Coronary artery (tissue), 2 donors: ENCODE measurements at places on chromosomes 5 and 9.

GRCh38 chr9:7982907-7983306, 183.3 kb upstream of the DMAC1 start:
- no peak for DNase-seq

- DNase-seq = no peak
Measured at GRCh38 chr5:15864536-15865215, 314.9 kb downstream of the MARCHF11 start.

GRCh38 chr9:81035171-81035570, 654.2 kb downstream of the TLE1 start:
- no peak for DNase-seq

DNA sequence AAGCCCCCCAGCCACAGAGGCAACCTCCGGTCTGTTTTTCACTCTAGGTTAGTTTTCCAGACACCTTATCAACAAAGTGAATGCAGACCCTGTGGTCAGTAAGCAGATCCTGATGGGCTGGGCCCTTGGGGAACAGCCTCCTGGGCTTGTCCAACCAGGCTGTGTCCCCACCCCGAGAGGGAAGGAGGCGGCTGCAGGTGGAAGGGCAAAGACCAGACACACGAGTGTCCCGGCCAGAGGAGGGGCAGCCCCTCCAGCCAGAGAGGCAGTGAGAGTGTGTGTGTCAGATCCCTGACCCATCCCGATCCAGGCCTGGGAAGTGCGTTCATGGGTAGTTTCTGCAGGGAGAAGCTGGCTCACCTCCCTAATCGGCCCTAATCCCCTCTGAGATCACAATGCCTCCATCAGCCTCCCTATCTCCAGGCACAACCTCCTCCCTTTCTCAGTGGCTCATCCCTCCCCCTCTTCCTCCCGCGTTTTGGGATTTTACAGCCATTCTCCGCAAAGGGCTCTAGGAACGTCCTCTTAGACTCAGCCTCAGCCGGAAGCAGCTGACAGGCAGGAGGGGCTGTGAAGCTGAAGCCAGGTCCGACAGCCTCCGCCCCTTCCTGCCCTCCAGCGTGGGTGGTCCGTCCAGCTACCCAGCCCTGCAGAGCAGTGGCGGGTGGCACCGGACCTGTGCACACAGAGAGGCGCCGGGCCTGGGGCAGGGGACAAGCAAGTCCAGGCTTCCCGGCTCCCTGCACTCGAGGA, 9.7 kb downstream of the SLC12A7 start:
- DNase-seq = no peak

DNA sequence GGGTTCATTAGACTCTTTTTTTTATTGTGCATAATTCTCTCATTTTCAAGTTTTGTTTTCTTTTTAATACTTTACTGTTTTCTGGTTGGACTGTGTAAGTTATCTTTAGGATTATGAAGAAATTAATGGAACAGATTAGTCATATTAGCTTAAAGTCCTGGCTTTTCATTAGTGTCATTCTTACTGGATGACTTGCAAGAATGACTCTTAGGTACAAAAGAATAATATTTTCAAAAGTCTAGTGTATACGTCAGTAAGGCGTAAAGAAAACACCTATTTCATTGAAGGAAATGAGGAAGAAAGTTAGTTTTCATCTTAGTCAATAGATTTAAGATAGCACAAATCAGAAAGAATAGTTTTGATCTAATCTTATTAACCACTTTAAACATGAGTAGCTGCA, 20.4 kb downstream of the UHRF2 start:
- no peak for DNase-seq

GRCh38 chr9:73348471-73348870, 196.8 kb downstream of the ANXA1 start:
- DNase-seq = no peak

GRCh38 chr5:123545506-123545905, 33.5 kb downstream of the CSNK1G3 start:
- no peak for DNase-seq

- no peak for DNase-seq
Measured at GRCh38 chr9:137243626-137244485, 2.8 kb downstream of the TUBB4B start.

GRCh38 chr5:178223828-178224335, 8.7 kb downstream of the PHYKPL start:
- DNase-seq = no peak

DNA sequence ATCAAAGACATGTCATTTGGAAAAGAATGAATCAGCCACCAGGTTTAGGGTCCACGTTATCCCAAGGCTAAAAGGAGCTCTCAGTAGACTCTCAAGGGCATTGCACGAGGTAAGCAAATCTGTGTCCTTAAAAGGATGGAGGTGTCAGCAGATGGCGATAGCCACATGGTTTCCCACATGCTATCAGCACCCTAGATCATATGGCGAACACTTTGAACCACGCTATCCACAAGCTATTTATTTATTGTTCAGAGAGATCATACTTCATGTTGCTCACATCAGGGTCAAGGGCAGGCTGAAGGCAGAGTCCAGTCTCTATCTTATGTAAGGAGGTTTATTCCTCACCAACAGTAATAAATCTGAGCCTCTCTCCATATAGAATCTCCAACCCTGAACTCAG, 43.7 kb downstream of the CDH6 start:
- no peak for DNase-seq

DNA sequence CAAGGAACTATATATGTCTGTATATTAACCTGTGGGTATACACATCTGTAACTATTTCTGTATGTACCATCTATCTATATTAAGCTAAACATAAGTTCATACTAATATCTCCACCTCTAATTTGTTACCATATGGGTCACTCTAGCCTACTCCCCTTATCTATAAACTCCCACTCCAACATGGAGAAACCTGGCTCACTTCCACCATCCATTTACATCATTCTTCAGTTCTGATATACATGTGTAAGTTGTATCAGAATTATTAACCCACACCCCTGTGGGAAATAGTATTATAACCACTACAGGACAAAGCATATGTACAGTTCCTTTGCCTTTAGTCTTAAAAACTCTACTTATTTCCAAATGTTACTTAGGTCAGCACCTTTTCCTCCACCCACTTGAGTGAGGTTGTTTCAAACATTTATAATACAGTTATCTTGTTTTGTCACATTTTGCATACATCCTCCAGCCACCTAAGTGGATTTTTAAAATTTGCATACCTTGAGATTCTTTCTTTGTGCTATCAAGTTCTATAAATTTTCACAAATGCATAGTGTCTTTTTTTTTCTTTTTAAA, 10.6 kb downstream of the NDFIP1 start:
- DNase-seq = no peak

DNA sequence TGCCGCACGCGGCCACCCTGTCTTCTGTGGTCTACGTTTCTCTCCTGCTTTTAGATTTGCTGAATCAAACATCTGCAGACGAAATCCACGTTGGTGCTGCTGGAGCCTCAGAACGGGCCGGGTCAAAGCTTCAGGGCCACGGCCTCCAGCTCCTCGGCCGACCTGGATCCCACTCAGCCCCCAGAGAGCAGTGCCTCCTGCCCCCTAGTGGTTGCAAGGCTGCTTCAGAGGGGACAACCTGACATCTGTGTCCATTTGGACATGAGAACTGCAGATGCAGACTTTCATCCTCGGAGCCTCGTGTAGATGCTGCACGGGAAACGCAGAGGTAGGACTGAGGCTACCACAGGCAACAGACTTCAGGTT, 23.0 kb upstream of the SLC6A3 start:
- DNase-seq = no peak

DNA sequence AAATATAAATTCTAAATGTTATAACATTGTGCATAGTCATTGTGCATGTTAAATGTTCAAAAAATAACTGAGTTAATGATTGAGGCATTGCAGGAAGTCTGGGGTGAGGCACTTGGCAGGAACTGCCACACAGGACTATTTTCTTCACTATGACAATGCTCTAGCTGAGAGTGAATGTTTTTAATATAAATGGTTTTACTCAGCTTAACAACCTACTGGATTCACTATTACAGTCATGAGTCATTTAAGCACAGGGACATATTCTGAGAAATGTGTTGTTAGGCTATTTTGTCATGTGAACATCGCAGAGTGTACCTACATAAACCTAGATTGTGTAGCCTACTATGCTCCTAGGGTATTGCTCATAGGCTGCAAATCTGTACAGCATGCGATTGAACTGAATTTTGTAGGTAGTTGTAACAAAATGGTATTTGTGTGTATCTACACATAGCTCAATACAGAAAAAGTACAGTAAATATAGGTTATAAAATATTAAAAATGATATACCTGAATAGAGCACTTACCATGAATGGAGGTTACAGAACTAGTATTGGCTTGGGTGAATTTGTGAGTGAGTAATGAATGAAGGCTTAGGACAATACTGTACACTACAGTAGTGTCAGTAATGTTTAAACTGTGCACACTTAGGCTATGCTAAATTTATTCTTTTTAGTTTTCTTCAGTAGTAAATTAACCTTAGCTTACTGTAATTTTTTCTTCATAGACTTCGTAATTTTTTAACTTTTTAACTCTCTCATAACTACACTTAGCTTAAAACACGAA, 346.1 kb upstream of the PTGER4 start:
- DNase-seq = no peak

DNA sequence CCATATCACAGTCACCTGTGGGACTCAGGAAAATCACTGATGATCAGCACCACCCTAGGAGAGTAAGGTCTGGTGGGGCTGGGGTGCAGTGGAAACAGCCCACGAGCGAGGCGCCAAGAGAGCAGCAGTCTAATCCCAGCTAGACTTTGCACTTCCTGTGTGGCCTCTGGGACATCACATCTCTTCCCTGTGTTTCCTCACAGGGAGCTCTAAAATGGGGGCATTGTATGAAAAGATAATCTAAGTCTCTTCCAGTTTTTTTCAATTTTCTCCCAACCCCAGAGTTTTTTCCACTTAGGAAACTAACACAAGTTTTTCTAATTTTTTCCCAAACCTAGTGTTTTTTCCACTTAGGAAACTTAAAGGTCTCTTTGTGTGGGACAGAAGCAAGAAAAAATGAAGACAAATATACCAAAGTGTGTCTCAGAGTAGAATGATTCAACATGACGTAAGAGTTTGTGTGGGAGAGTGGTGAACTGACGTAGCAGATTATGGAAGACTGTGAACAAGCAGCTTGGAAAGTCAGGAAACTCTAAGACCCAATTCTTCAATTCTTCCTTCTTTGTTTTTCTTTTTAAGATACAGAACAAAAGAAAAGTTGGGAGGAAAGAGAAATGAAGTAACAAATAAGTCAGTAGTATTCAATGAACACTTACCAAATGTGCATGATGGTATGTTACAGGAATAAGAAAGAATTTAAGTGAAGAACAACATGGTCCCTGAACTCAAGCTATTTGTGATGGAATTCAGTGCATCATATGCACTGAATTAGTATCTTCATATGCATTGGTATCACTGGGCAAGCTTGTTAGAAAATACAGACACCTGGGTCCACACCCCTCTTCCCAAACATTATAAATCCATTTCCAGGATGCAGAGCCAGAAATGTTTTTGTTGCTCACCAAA, 51.3 kb downstream of the LHFPL2 start:
- no peak for DNase-seq

DNA sequence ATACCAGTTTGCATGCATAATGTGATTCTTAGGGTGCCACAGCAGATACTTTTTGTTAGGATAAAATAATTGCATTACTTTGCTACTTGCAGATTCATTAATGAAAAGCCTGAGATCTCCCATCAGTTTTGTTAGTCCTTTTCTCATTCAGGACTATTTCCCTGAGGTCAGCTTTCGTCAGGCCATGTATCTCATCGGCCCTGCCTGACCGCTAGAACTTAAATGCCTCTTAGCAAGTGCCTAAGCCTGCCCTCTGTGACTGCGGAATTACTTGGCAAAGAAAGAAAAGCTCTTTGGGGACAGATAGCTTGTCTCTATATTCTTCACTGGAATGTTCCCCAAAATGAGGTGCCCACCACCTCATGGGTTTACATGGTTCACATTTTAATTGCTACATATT, 147.8 kb downstream of the KCTD16 start:
- DNase-seq = no peak

DNA sequence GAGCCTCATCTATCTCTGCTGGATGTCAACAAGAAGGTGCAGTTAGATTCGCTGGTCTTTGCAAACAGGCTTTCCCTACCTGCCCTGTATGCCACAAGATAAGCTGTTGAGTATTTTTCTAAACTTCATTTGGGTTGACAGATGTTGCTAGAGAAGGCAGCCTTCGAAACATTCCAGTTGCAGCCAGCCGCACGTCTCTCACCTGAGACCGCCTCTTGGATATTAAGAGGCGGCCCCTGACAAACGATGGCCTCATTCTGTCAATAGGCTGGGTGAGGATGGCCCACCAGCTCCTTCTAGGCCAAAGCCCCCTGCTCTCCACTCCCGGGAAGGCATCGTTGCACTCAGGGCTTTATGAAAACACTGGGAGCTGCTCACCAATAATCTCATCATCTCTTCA, 181.6 kb downstream of the DAB2IP start:
- peak; percentile 41 for DNase-seq

GRCh38 chr9:115158661-115159481, 40.9 kb upstream of the TNC start:
- DNase-seq = no peak

DNA sequence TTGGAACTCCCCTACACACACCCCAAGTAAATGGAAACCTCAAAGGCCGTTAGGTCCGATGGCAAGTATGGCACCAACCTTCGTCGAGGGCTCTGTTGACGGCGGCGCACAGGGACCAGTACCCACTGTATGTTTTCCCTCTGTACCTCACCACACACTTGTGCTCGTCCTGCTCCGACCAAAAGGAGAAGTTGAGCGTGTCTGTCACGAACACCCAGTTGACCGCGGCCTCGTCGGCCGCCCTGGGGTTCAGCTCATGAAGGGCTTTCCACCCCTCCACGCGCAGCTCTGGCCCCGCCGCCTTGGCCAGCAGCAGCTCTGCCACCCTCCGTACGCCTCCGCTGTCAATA, 24.0 kb downstream of the HNRNPK start:
- DNase-seq = peak; percentile 74
